ENCODE measurements at places on chromosomes 5 and 9.
A peak's percentile ranks its signal among the peaks of the same experiment; 100 is the strongest.

- DNase-seq, result no peak
These were observed 2.0 kb downstream of the RHOBTB3 start for GRCh38 chr5:95733107-95733665.

- DNase-seq, result no peak
These were observed 49.8 kb upstream of the OLFM1 start for GRCh38 chr9:135037521-135038250.

- DNase-seq, result no peak
These were observed 41.9 kb downstream of the CFAP90 start for GRCh38 chr5:7808998-7809397.

GRCh38 chr9:121830441-121831140, 179.2 kb downstream of the DAB2IP start:
- DNase-seq, result peak; percentile 17

DNA sequence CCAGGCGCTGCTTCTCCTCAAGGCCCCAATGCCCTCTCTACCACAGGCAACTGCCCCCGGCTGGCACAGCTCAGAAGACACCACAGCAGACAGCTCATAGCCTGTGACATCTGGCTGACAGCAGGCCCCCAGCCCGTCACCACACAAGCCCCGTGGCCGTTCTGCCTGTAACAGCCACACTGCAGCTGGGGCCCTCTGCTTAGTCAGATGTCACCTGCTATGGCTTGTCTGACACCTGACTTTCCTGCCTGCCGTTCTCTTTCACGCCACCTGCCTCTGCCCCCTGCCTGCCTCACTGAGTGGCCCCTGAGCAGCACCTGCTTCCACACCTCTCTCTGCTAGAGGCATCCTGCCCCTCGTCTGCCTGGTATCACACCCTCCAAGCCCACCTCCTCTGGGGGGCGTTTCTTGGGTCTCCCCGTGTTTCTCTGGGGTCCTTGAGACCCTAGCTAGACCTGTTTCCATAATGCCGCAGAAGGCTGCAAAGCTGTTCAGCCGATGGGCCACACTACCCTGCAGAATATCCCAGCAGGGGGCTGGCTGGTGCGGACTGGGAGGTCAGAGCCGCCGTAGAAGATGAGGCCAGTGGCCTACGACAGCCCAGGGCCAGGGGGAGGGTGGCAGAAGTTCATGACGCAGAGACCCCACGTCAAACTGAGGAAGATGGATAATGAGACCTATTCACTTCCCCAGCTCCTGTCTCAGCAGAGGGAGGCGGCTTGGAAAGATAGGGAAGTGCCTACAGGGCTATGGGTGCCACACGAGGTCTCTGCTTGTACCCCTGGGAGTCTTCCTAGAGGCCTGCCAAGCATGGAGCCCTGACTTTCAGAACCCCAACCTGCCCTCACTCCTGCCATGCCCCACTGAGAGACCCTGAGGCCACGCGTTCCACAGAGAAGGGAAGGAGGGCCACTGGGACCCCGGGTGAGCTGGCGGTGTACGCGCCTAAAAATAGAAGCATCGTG, 95.1 kb downstream of the ZNF354C start:
- no peak for DNase-seq

GRCh38 chr9:85645909-85646627, 95.7 kb downstream of the AGTPBP1 start:
- no peak for DNase-seq

DNA sequence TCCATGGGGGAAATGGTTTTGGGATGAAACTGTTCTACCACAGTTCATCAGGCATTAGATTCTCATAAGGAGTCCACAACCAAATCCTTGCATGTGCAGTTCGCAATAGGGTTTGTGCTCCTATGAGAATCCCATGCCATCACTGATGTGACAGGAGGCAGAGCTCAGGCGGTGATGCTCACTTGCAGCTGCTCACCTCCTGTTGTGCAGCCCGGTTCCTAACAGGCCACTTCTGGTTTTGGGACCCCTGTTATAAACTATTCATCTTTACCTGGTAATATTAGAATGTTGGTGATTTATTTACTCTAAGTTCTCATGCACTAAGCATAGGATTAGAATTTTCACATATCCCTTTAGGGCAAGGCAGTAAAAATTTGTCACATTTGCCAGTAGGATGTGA, 122.3 kb downstream of the CDC42SE2 start:
- no peak for DNase-seq

- peak; percentile 51 for DNase-seq
These were observed 700.6 kb downstream of the SEMA5A start for GRCh38 chr5:8845296-8845695.

- DNase-seq, result peak; percentile 35
These were observed at the start of gene SUSD3 for GRCh38 chr9:93058355-93059010. TSS of gene SUSD3 (plus strand) at chr9:93058701. CDS start at chr9:93058743, 42 bp downstream.

DNA sequence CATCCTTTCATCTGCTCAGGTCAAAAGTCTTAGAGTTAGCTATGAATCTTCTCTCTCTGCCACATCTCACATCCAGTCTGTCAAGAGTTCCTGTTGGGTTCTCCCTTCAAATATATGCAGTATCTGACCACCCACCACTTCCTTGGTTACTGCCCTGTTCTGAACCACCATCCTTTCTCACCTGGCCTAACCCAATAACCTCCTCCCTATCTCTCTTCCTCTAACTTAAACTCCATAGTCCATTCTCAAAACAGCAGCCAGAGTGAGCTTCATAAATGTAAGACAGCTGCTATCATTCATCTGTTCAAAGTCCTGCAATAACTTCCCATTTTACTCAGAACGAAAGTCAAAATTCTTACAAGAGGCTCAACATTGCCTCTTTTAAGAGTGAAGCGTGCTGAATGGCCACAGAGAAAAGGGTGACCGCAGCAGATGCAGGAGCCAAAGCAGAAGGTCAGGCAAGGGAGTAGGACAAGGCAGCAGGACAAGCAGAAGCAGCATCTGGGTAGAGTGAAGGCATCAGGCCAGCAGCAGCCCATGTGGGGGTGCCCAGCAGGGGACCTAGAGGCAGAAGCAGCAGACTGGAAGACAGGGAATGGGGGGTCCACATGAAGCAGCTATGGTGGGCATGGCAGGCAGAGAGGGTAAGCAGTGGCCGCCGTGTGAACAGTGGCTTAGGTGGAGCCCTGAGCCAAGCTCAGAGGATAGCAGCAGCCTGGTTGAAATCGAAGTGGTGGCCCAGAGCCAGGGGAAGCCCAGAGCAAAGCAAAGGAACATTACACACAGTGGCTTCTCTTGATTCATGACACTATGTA, 39.3 kb upstream of the CDC42SE2 start:
- no peak for DNase-seq

- no peak for DNase-seq
These were observed 108.9 kb downstream of the WNK2 start for GRCh38 chr9:93292664-93293328.

GRCh38 chr9:90641884-90642487, 638 bp downstream of the DIRAS2 start:
- no peak for DNase-seq

DNA sequence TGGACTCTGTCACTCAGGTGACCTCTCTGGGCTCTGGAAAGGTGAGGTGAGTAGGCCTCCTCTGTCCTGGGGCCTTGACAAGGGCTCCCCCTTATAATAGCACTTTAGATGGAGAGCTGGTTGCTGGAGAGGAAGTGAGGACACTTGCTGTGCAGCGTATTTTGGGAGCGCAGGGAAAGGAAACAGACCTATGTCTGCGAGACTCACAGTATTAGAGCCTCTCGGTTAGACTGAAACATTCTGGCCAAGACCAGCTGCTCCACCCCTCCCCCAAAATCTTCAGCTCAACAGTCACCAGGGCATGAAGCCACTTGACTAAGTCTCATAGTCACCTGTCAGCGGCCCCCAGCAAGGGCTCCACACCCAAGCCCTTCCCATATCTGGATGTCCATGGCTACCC, 213.6 kb downstream of the AGTPBP1 start:
- DNase-seq, result no peak

GRCh38 chr5:154860123-154860522, 1.7 kb downstream of the CNOT8 start:
- DNase-seq, result peak; percentile 63

DNA sequence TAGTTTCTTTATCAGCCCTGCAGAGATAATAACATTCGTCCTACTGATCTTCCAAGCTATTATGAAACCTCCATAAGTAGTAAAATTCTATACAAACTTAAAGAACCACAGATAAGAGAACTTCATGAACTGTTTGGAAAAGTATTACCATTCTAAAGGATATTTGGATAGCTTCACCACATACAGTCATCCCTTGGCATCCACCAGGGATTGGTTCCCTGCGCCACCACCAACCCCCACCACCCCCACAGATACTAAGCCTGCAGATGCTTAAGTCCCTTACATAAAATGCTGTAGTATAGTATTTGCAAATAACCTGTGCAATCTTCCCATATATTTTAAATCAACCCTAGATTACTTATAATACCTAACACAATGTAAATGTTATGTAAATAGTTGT, 61.4 kb upstream of the SHISAL2B start:
- peak; percentile 37 for DNase-seq

GRCh38 chr5:144236499-144236898, 65.8 kb downstream of the KCTD16 start:
- DNase-seq, result peak; percentile 1

GRCh38 chr9:76691517-76692313, 72.5 kb upstream of the PCA3 start:
- no peak for DNase-seq

- DNase-seq, result no peak
These were observed 28.0 kb downstream of the TNIP1 start for GRCh38 chr5:151052836-151053235.

GRCh38 chr9:81754245-81754644, 64.9 kb upstream of the TLE1 start:
- no peak for DNase-seq

DNA sequence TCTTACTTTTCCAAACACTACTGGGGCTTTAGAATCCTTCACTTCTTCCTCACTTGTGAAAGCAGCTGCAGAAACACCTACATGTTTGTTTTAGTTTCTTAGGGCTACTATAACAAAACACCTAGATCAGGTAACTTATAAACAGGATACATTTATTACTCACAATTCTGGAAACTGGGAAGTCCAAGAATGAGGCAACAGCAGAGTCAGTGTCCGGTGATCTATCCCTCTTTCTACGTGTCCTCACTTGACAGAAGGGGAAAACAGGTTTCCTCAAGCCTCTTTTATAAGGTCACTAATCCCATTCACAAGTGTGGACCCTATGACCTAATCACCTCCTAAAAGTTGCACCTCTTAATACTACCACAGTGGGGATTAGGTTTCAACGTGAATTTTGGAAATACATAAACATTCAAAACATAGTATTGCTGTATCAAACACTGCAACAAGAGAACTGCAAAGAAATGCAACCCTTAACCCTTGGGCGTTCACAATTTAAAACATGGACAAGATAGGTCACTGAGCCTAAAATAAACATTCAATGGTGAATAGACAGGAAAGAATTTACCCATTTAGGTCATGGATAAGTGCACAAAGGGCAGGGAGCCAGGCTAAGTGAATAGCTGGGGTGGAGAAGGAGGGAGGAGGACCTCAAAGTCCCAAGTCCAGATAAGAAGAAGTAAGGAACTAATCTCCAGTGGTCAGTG, 104.3 kb downstream of the PIK3R1 start:
- no peak for DNase-seq

DNA sequence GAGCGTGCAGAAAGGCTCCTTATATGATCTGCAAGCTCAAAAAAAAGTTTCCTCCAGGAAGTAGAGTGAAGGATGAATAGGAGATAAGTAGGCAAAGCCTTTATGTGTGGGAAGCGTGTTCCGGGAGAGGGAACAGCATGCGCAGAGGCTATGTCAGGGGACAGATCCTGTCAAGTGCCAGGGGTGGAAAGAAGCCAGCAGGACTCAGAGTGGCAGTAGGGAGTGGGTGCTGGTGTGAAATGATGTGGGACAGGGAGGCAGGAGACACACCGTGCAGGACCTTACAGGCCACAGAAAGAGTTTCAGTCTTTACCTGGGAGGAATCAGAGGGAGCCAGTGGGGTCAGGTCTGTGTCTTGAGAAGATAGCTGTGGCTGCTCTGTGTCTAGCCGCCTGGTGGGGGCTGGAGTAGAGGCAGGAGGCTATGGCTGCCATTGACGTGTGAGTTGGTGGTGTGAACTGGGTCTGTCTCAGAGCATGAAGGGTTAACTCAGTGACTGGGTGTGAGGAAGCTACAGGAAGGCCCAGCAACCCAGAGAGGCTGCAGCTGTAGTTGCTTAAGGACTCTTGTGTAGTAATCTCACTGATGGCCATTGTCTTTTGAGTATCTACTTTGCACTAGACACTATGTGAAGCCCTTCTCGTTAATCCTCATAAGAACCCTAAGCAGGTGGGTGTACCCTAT, 71.3 kb downstream of the PPARGC1B start:
- no peak for DNase-seq

DNA sequence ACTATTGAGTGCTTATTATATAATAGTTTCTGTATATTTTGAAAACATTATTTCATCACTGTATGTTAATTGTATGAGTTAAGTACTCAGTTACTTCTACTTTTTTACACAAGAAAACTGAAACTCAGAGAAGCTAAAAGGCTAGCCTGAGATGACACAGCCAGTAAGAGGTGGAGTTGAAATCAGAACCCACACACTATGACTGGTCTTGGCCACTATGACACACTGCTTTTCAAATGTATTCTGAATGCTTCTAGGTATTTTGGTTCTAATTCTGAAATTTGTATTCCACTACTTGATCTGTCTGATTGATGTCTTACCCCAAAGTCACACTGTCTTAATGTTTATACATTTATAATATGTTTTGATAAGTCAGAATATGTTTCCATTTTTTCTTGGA, 181.8 kb downstream of the ZDHHC21 start:
- DNase-seq, result peak; percentile 8

GRCh38 chr5:169880012-169880663, 100.2 kb downstream of the INSYN2B start:
- DNase-seq, result no peak

DNA sequence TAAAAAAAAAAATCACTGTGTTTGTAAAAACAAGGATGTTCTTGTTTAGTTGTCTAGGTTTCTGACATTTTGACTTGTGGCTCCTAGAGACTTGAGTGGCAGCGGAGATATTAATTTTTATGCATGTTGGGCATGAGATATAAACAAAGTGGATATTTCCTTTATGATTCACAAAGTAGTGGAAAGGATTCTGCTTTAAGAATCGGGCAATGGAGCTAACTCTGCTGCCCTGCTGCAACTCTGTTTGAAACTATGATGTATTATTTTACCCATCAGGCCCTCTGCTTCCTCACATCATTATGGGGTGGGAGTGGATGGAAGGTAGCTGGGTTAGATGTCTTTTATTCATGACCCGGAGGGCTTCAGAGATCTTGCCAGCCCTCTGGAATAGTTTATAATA, 94.1 kb upstream of the CD180 start:
- peak; percentile 72 for DNase-seq

All from fibroblast of lung (primary cell).